ENCODE measurements at places on chromosomes 16 and 17.
A peak's percentile ranks its signal among the peaks of the same experiment; 100 is the strongest.

DNA sequence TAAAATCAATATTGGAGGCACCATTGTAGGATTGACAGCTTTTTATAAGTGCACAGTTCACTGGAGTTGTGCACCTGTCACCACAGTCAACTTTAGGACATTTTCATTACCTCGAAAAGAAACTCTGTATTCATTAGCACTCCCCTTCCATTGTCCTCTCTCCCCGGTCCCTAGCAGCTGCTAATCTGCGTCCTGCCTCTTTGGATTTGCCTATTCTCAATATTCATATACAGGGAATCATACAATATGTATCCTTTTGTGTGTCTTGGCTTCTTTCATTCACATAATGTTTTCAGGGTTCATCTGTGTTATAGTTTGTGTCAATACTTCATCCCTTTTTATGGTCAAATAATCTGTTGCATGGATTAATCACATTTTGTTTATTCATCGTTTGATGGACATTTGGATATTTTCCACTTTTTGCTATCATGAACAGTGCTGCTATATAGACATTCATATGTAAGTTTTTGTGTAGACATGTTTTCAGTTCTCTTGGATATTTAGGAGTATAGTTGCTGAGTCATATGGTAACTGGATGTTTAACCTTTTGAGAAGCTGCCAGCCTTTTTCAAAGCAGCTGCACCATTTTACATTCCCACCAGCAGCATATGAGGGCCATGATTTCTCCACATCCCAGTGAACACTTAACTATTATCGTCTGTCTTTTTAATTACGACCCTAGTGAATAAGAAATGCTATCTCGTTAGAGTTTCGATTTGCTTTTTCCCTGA, 9.8 kb downstream of the DNAJA3 start:
- DNase-seq = no peak

GRCh38 chr17:51028176-51028863, 92.3 kb downstream of the SPAG9 start:
- no peak for DNase-seq

GRCh38 chr17:8963647-8964258, 1.8 kb downstream of the PIK3R5 start:
- no peak for DNase-seq

- DNase-seq = no peak
Observed at GRCh38 chr17:10115536-10115932, 82.9 kb downstream of the GAS7 start.

- no peak for DNase-seq
Observed at GRCh38 chr17:81258292-81258691, 19.2 kb downstream of the NDUFAF8 start.

GRCh38 chr16:10557750-10558149, 22.6 kb downstream of the EMP2 start:
- DNase-seq = no peak

GRCh38 chr16:67528870-67529581, 397 bp downstream of the RIPOR1 start:
- no peak for DNase-seq

DNA sequence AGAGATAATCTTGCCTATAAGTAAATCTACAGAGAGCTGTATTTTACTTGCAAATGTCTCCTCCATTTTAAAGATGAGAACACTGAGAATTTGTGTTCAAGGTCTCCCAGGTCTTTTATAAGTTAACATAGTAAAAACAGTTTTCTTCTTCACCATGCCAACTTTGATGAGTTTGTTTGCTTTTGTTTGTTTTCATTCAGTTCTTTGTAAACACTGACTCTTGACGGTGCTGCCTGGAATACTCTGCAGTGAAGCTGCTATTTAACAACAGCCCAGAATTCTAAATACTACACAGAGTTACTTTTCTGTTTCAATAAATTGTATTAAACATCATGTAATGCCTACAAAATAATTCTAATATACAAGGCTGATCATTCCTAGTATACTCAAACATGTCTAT, 41.4 kb upstream of the PITPNM3 start:
- DNase-seq = no peak

DNA sequence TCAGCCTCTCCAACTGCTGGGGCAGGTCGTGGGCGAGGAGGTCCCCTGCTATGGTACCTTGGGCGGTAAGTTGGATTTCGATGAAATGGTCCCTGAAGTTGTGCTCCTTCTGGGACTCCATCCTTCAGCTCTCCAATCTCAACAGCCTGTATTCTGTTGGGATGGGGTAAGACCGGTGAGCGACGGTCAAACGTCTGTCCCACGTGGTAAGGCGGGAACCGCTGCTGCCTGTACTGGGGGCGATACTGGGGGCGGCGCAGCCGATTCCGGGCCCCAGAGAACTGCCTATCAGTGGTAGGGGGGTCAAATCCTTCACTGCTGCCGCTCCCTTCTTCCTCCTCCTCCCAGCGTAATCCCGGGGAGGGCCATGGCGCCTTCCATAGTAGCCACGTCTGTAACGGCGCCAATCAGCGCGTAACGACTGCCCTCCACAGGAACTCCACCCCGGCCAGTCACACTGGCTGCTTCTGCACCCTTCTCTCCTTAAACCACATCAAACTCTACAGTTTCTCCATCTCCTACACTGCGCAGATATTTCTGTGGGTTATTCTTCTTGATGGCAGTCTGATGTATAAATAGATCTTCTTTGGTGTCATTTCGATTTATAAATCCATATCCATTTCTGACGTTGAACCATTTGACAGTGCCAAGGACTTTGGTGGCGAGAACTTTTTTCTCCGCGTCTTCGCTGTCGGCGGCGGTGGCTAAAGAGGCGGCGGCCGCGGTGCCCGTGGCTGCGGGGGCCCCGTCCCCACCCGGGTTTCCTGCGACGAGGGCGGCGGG, 41.1 kb downstream of the AHSP start:
- DNase-seq = peak; percentile 9

- DNase-seq = peak; percentile 31
Observed at GRCh38 chr17:33523577-33523981, 230.5 kb upstream of the ASIC2 start.

GRCh38 chr16:84390131-84390785, 21.9 kb downstream of the ATP2C2 start:
- DNase-seq = no peak

- DNase-seq = no peak
Observed at GRCh38 chr16:84807776-84808175, 12.0 kb upstream of the CRISPLD2 start.

- DNase-seq = no peak
Observed at GRCh38 chr17:33506889-33507650, 214.0 kb upstream of the ASIC2 start.

- no peak for DNase-seq
Observed at GRCh38 chr17:66098040-66098439, 93.9 kb downstream of the CEP112 start.

- DNase-seq = peak; percentile 20
Observed at GRCh38 chr17:34892461-34893249, 68.6 kb downstream of the CCT6B start.

DNA sequence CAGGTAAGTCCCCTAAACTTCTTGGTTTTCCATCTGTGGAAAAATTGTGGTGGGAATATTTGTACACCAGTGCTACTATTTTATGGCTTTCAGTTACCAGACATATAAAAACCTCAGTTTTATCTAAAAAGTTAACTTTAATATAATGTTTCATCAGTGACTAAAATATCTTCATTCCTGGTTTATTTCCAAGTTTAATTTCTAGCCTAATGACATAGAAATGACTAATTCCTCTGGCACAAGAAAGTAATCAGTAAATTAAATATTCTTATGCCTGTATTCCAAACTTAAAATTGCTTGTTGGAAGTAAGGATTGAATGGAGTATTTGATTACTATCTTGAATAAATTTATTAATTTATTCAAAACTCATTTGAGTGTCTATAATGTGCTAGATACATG, 757.0 kb downstream of the CDH11 start:
- DNase-seq = no peak

DNA sequence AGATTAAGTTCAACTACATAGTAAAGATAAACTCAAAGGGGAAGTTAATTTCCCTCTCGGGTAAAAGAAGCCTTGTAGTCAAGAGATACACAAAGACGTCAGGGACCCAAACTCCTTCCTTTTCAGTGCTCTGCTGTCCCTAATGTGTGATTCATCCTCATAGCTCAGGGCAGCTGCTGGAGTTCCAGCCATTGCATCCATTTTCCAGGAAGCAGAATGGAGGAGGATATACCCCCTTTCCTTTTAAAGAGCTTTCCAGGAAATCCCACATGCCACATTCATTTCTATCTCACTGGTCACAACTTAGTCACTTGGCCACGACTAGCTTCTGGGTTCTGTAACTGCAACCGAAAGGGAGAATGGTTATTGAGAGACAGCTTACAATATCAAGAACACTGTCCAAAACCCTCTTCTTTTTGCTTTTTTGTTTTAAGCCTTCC, 95.3 kb downstream of the SOCS1 start:
- no peak for DNase-seq

GRCh38 chr16:46857368-46857945, 26.5 kb upstream of the C16orf87 start:
- DNase-seq = peak; percentile 35

DNA sequence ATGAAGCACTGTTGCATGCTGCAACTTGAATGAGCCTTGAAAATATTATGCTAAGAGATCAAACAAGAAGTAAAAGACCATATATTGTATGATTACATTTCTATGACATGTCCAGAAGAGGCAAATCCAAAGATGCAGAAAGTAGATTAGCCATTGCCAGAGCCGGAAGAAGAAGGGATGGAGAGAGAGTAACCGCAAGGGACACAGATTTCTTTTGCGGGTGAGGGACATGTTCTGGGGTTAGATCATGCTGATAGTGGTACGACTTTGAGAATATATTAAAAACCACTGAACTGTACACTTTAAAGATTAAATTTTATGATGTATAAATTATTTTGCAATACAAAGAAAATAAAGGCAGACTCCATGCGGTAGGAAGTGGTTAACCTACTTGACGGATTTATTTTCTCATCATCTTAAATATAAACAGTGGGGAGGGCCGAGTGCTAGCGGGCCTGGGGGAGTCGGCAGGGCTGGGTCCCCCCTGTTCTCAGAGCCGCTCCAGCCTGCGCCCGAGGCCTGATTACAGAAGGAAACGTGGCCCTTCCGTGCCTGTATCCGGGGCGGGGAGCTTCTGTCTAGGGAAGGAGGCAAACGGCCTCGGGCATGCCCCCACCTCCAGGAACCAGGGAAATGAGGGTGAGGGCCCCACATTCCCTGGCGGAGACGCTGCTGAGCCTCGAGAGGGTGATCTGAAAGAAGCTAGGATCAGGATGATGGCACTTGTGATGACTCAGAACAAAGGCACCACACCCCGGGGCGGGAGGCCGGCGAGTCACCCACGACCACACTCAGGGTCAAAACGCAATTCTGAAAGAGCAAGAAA, 48.0 kb downstream of the SHCBP1 start:
- DNase-seq = no peak

DNA sequence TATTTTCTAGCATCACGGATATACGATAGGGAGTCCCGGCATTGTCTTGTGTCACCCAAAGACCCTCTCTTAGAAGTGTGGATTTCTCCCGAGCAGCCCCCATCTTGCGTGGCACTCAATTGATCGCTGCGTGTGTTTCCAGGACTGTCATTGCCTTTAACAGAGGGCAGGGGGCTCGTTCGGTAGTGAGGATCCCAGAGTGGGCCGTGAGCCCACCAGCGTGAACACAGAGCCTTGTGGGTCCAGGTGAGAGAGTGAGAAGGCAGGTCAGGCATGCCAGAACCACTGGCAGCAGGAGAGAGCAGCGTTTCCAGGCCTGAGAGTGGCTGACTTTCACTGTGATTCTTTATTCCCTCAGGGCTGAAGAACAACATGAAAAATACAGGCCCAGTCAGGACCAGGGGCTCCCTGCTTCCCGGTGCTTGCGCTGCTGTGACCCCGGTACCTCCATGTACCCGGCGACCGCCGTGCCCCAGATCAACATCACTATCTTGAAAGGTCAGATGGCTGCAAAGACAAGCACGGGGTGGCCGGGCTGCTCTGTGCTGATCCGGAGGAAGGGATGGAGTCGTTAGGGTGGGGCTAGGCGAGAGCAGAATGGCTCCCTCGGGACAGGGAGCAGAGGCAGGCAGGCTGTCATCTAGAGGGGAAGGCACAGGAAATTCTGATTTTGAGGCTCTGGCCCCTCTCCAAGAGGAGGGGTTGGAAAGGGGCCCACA, 22.4 kb downstream of the C1QTNF1 start:
- DNase-seq = no peak

DNA sequence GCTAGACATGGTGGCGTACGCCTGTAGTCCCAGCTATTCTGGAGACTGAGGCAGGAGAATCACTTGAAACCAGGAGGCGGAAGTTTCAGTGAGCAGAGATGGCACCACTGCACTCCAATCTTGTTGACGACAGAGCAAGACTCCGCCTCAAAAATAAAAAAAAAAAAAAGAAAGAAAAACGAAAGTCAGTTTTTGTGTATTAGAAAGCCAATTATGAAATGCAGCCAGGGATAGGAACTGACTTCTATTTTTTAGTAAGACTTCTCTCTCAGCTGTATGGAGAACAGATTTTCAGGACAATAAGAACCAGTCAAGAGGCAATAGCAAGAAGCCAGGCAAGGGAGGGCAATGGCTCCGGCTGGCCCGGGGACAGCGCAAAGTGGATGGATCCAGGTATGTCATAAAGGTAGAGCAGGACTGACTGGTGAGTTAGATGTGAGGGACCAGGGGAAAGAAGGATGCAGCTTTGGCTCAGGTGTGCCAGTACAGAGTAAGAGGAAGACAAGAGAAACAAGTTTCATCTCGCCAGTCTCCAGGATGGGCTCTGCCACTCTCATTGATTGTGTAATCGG, 12.5 kb upstream of the CCL1 start:
- no peak for DNase-seq

DNA sequence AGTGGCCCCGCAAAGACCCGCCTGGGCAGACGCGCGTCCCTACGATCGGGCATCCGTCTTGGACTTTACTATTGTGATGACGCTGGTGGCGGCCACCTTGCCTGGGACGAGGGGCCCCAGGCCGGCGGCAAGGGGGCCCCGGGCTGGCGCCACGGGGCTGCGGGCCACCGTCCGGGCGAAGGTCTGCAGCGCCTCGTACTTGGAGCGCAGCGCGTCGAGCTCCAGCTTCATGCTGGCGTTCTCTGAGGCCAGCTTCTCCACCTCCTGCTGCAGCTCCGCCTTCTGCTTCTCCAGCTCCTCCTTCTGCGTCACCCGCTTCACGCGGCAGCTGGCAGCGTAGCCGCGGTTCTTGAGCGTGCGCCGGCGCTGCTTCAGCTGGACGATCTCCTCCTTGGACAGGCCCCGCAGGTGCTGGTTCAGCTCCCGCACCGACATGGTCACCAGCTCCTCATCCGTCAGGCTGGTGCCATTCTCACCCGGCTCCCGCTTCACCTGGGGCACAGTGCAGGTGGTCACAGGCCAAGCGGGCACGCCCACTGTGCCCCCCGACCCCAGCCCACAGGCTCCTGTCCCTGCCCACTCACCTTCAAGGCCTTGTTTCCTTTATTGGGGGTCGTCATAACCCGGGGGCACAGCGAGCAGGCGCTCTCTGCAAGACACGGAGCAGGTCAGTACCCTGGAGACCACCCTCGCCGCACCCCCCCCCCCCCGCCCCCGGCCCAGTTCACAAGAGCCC, 4.8 kb upstream of the SIRT7 start:
- no peak for DNase-seq

GRCh38 chr17:62703261-62703775, 75.8 kb downstream of the MRC2 start:
- no peak for DNase-seq

All from inflammatory macrophage (primary cell).